A549 treated with Mapracorat at 1 μM for 4 hours (cell line): ENCODE measurements at places on chromosomes 5 and 9. TPM values are rescaled to one million over a fixed set of nuclear protein-coding genes. Genes with fewer than 3 reads are reported as not detected.

The ADGRV1 gene
- total RNA-seq, result 0.44 to 1.1 TPM (median 0.71 TPM) in 5 replicates

The SLC26A2 gene
- 44.5 to 67.9 TPM (median 59.0 TPM) in 5 replicates for total RNA-seq

The PCDHA12 gene
- total RNA-seq, result 2.8 to 3.2 TPM (median 3.0 TPM) in 5 replicates

The ANKRD20A1 gene
- total RNA-seq, result 0.68 to 1.9 TPM (median 1.2 TPM) in 5 replicates

The CDX1 gene
- not detected in 5 replicates for total RNA-seq

The ASPN gene
- not detected in 5 replicates for total RNA-seq

The KLF4 gene
- total RNA-seq, result 26.0 to 30.2 TPM (median 28.8 TPM) in 5 replicates

The SLC6A18 gene
- not detected in 5 replicates for total RNA-seq

The BOD1 gene
- 66.0 to 70.9 TPM (median 68.6 TPM) in 5 replicates for total RNA-seq

The IL5 gene
- total RNA-seq, result not detected in 5 replicates

The ETF1 gene
- 118 to 136 TPM (median 121 TPM) in 5 replicates for total RNA-seq

The HRCT1 gene
- total RNA-seq, result 0.32 to 0.51 TPM (median 0.40 TPM) in 5 replicates

The OSMR gene
- 50.3 to 72.5 TPM (median 65.5 TPM) in 5 replicates for total RNA-seq

The TMC1 gene
- total RNA-seq, result 0.03 to 0.10 TPM in 2 of 5 replicates, not detected in the others

The OR13C4 gene
- not detected in 5 replicates for total RNA-seq

The LCN15 gene
- not detected in 5 replicates for total RNA-seq

The NDOR1 gene
- total RNA-seq, result 9.8 to 19.3 TPM (median 16.4 TPM) in 5 replicates

The SLC31A2 gene
- 7.0 to 8.9 TPM (median 8.1 TPM) in 5 replicates for total RNA-seq

The FPGS gene
- 45.2 to 55.1 TPM (median 50.8 TPM) in 5 replicates for total RNA-seq

The ADAMTSL1 gene
- total RNA-seq, result 0.07 to 0.13 TPM (median 0.09 TPM) in 3 of 5 replicates, not detected in the others

The BAAT gene
- total RNA-seq, result 0.23 to 0.45 TPM (median 0.35 TPM) in 5 replicates

The IRX1 gene
- total RNA-seq, result not detected in 5 replicates

The RETREG1 gene
- total RNA-seq, result 1.6 to 3.7 TPM (median 3.3 TPM) in 5 replicates

The F12 gene
- total RNA-seq, result 14.4 to 25.7 TPM (median 24.1 TPM) in 5 replicates

The NFIB gene
- 8.0 to 11.8 TPM (median 10.4 TPM) in 5 replicates for total RNA-seq

The CFAP77 gene
- total RNA-seq, result 0.08 to 0.19 TPM (median 0.17 TPM) in 4 of 5 replicates, not detected in the other

The DIAPH1 gene
- 95.8 to 107 TPM (median 98.2 TPM) in 5 replicates for total RNA-seq
